B cell (primary cell): ENCODE measurements at places on chromosomes 3 and 15. TPM values are rescaled to one million over a fixed set of nuclear protein-coding genes. Genes with fewer than 3 reads are reported as not detected.

KIF15 gene
- 1.4 and 2.2 TPM in 2 replicates for total RNA-seq

DUOX1 gene
- total RNA-seq: 0.15 and 0.27 TPM in 2 replicates

CCR8 gene
- not detected in 2 replicates for total RNA-seq

TIMP4 gene
- total RNA-seq: not detected in 2 replicates

CCNDBP1 gene
- 113 and 116 TPM in 2 replicates for total RNA-seq

GOLGA8B gene
- total RNA-seq: 75.5 and 77.1 TPM in 2 replicates
